ENCODE measurements at places on chromosomes 4 and X.

DNA sequence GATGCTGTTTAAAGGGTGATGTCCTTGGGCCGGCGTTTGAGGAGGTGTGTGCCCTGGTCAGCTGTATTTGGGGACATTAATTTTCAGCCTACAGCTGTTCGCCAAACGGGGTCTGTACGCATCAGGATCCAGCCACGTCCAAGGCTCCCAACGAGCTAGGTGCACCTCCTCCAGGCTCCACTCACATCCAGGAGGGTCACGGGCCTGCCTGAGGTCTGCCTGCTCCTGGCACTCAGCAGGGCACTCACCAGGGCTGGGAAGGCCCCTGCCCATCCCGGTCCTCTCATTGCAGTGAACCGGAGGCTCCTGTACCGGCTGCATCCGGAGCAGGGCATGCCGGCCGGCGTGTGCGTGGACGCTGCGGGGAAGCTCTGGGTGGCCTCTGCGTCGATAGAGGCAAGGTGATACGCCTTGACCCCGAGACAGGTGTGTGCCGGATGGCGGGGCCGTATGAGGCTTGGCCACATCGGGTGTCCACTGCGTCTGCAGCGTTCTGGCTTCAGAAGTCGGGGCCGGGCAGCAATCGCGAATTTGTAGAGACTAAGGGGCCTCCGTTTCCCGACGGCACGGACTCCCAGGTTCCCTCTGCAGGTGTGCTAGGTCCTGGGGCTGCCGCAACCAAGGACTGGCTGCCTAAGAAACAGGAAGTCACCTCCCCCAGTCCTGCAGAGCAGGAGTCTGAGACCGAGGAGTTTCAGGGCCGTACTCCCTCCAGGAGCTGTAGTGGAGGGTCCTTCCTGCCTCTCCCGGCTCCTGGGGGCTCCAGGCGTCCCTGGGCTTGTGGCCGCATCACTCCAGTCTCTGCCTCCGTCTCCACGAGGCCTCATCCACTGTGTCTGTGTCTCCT lies 27.5 kb upstream of the PLCXD1 start:
- no peak for DNase-seq

DNA sequence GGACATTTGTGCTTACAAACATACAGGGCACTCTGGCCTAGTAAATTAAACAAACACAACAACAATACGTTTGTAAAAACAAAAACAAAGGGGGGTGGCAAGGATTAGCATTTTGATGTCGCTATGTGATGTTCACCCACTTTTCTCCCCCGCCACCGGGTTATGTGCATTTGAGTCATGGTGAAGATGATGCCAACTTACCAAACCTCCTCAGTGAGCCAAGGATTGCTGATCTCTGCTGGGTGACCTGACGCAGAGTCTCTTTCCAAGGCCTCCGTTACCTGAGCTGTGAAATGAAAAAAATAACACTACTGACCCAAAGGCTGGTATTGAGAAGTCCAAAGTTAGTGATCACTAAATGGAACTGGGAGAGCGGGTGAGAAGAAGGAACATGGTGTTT lies 85.4 kb downstream of the RBM47 start:
- no peak for DNase-seq

- DNase-seq, result no peak
These were observed 63.7 kb downstream of the VSIG4 start for GRCh38 chrX:65976161-65976560.

DNA sequence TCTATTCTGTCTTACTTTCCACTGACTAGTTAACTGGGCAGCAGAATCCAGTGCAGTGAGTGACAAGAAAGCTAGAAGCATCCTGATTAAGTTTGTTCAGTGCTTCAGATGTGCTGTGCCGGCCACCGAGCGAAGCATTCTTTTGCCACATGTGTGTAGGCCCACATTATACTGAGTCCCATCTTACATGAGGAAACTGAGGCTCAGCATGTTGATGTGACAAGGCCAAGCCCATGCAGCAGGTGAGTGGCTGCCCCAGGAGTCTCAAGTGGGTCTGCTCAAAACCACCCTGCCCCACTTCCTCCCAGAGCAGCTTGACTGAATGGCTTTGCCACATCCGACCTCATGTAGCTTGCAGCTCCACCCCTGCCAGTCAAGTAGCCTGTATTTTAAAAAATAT lies 50.5 kb downstream of the RHOH start:
- DNase-seq, result no peak

DNA sequence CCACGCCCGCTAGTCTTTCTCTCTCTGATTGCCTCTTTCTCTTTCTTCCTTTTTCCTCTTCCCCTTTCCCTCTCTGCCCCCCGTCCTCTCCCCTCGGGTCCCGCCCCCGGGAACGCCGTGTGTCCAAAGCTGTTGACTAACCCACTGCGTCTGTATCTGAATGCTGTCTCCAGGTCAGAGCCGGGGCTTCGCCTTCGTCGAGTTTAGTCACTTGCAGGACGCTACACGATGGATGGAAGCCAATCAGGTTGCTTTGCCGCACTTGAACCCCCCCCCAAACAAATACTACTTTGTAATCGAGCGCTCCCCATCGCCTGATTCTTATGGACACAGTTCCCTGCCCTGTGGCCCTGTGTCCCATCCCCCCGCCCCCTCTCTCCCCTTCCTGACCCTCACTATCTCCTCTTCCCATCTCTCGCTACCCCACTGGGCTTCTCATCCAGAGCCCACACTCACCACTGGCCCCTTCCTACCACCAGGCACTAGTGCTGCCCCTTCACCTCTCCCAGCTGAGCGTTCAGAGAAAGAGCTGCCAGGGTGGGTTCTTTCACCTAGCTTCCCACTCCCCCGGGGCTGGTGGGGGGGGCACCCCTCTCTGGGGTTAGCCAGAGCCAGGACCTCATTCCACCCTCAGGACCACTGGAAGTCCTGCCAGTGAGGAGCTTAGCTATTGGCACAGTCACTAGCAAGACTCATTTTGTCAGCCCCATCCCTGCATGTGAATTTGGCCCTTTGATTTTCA lies 18.6 kb upstream of the UBA1 start:
- DNase-seq, result no peak

DNA sequence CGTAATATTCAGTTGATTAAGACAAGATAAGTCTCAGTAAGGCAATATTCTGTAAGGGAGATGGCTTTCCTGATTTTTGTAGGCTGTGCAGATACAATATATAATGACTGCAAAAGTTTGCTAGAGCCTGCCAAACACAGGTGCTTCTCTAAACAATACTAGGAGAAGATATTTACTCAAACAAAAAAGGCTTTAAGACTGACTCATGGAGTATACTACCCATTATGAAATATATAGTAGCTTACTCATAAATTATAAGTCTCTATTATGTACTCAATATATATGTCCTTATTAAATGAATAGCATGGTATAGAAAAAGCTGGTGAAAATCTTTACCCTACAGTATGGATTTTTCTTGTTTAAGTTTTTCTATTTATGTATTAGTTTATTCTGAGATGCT lies 93.2 kb upstream of the IL15 start:
- no peak for DNase-seq

GRCh38 chr4:1572521-1572920 lies 111.6 kb downstream of the FAM53A start:
- DNase-seq, result no peak

DNA sequence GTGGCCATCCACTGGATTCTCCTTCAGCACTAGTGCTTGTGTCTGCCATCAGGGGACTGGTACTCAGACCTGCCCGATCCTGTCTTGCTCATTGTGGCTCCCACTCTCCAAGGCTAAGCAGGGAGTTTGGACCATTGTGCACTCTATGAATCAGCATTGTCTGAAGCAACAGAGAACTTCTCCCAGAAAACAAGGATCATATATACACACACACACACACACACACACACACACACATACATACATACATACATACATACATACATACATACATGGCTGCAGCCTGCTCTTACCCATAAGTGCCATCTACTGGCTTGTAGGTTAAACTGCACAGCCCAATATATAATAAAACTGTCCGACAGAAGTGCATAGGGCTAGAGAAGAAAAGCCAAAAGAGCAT lies 345.3 kb upstream of the LCORL start:
- peak; percentile 31 for DNase-seq

Measured in iris pigment epithelial cell (primary cell).